ENCODE measurements at places on chromosomes 6 and 20. TPM values are rescaled to one million over a fixed set of nuclear protein-coding genes. Genes with fewer than 3 reads are reported as not detected.

The TXLNB gene
- total RNA-seq, result not detected

The SNX14 gene
- 97.0 TPM for total RNA-seq

The CDH4 gene
- 0.43 TPM for total RNA-seq

The ZBTB46 gene
- 31.2 TPM for total RNA-seq

The SIRPB1 gene
- total RNA-seq, result 0.96 TPM

The KHDRBS2 gene
- 9.7 TPM for total RNA-seq

The TMEM244 gene
- total RNA-seq, result not detected

The COL9A3 gene
- 81.5 TPM for total RNA-seq

The POU5F1 gene
- 0.49 TPM for total RNA-seq

The DEFB129 gene
- not detected for total RNA-seq

The SLC35D3 gene
- 0.13 TPM for total RNA-seq

The ADTRP gene
- not detected for total RNA-seq

The PRKN gene
- total RNA-seq, result 4.6 TPM

The STX11 gene
- total RNA-seq, result not detected

The C6orf163 gene
- total RNA-seq, result 5.7 TPM

The BANF2 gene
- not detected for total RNA-seq

The VSX1 gene
- not detected for total RNA-seq

The CPNE5 gene
- total RNA-seq, result 0.24 TPM

The CPNE1 gene
- 293 TPM for total RNA-seq

The MMP24 gene
- 3.4 TPM for total RNA-seq

The MROH8 gene
- total RNA-seq, result 5.7 TPM

The BEND6 gene
- total RNA-seq, result 0.46 TPM

The FABP7 gene
- 6.8 TPM for total RNA-seq

The EMILIN3 gene
- total RNA-seq, result 0.96 TPM

The WFDC5 gene
- total RNA-seq, result not detected

The LCA5 gene
- total RNA-seq, result 8.9 TPM

The ANKRD66 gene
- total RNA-seq, result not detected

The ZNF133 gene
- 27.2 TPM for total RNA-seq

The SLPI gene
- total RNA-seq, result not detected

The SSTR4 gene
- not detected for total RNA-seq

Measured in progenitor cell of endocrine pancreas (in vitro differentiated cells).